Immature natural killer cell (primary cell): ENCODE measurements at places on chromosomes 12 and 14.
A peak's percentile ranks its signal among the peaks of the same experiment; 100 is the strongest.

DNA sequence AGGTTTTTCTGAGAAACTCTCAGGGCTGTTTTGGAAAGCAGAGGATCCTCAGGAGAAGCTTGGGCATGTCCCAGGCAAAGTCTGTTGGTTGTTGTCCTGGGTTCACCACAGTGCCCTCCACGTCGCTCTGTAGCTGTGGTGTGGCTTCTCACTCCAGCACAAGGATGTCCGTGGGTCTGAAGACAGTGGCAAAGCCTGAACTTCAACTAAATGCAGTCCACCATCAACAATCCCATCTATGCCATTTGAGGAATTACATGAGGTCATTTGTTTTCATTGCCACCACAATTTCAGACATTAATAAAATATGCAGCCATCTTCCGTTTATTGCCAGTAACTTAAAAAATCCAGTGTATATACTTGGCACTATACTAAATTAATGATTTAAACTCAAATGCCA lies 272.1 kb downstream of the LRIG3 start:
- no peak overlapping the region for H3K27ac ChIP-seq
- no peaks in the 10 kb centered on the region for H3K36me3 ChIP-seq
- H3K27me3 ChIP-seq, result no peaks in the 10 kb centered on the region
- H3K4me1 ChIP-seq, result no peaks in the 10 kb centered on the region

DNA sequence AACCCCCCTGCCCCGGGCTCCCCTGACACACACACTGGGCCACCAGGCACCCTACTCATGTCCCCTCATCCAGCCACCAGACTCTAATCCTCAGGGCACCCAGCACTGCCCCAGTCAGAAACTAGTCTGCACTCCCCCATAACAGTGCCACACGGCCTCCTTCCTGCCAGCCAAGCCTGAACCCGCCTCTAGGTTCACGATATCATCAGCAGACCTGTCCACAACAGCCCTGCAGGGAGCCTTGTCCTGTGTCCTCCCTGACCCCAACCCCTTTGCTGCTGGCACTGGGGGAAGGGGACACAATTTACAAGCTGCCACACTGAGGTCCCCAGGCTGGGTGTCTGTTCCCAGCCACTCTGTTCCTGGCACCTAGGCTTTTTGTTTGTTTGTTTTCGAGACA lies 33.6 kb downstream of the LTBP2 start:
- H3K4me3 ChIP-seq, result no peak overlapping the region
- H3K36me3 ChIP-seq, result peaks cover 8% of the 10 kb centered on the region
- peaks cover 13% of the 10 kb centered on the region for H3K4me1 ChIP-seq
- no peak for DNase-seq
- no peak overlapping the region for H3K27ac ChIP-seq
- peaks cover 49% of the 10 kb centered on the region for H3K27me3 ChIP-seq

DNA sequence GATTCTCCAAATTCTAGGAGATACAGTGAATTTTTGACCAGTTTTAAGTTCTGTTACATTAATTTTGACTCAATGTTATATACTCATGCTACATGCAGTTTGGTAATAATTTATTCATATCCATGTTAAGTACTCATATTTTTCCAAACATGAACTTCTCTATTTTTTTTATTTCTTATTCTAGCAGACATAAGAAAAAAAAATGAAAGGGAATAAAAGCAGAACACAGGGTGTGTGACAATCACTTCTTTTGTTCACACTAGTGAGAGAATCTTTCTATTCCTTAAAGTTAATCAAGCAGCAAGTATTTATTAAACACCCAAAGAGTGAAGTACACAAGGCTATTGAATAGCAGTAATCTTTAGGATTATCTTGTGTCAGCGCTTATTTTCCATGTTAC lies 171.1 kb upstream of the ATP2B1 start:
- no peak overlapping the region for H3K4me3 ChIP-seq
- peaks cover 5% of the 10 kb centered on the region for H3K36me3 ChIP-seq
- H3K27ac ChIP-seq, result peak overlapping the region; percentile 53
- peaks cover 57% of the 10 kb centered on the region for H3K4me1 ChIP-seq

DNA sequence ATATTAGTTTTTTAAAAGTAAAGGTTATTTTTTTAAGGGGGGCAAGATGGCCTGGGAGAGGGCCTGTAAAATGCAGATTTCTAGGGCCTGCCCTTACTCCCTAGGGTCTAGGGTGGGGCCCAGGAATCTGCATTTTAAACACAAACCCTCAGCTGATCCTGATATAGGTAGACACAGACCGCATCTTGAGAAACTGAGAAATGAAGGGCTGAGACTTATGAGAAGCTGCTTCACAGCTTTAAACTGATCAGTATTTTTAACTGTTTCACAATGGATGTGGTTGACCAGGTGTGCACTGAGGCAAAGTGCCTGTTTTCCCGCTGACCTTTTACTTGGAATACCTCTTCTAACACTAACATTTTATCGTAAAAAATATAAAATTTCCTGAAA lies 84.0 kb downstream of the CCDC88C start:
- no peak overlapping the region for H3K4me3 ChIP-seq
- no peak for DNase-seq
- peaks cover 2% of the 10 kb centered on the region for H3K27me3 ChIP-seq

DNA sequence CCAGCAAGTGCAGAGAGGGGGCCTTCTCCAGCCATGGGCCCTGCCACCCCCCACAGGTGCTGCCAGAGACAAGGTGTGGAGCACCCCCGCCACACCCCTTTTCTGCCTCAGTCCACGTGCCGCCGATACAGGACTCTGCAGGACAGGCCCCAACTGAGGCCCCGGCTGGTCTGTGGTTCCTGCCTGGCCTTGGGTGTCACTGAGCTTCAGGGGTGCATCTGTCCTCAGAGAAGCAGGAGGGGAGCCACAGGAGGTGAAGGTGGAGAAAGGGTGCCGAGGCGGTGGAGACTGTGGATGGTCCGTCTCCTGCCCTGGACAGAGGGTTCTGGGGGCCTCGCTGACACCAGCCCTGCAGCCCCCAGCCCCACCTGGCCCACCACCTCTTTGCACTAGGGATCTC lies 63.1 kb downstream of the KIF26A start:
- no peak overlapping the region for H3K27ac ChIP-seq
- H3K4me1 ChIP-seq, result no peaks in the 10 kb centered on the region
- H3K27me3 ChIP-seq, result no peaks in the 10 kb centered on the region
- no peak for DNase-seq
- H3K4me3 ChIP-seq, result no peak overlapping the region
- H3K36me3 ChIP-seq, result no peaks in the 10 kb centered on the region

DNA sequence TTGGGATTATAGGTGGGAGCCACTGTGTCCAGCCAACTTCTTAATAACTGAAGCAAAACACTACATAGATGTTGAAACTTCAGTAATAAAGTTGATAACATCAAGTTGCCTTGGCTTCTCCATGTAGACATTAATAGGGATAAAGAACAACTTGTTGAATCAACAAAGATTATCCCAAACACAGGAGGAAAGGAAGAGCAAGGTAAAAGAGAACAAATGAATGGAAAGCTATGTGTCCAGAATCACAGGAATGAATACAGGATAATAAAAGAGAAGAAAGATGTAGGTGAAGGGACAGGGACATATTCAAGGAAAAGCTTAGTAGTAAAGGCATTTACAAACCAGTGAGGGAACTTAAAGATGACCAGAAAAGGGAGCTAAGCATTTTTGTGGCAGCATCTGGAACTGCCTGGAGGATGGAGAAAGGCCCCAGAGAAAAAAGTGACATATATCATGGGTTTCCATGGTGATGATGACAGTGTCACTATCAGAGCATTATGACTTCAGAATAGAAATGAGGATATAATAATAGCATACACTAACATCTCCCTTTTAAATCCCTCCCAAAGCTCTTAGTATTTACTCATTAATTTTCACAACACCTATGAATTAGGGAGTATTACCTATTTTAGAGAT lies 24.0 kb upstream of the MDM1 start:
- H3K4me3 ChIP-seq, result no peak overlapping the region
- no peak overlapping the region for H3K27ac ChIP-seq
- no peak for DNase-seq
- H3K27me3 ChIP-seq, result no peaks in the 10 kb centered on the region

GRCh38 chr12:99804715-99805114 lies 157.2 kb downstream of the GARIN6 start:
- H3K4me1 ChIP-seq, result no peaks in the 10 kb centered on the region
- no peaks in the 10 kb centered on the region for H3K36me3 ChIP-seq
- no peak overlapping the region for H3K4me3 ChIP-seq
- DNase-seq, result no peak
- H3K27me3 ChIP-seq, result peaks cover 2% of the 10 kb centered on the region

GRCh38 chr12:103308396-103308795 lies 187.4 kb downstream of the C12orf42 start:
- H3K27me3 ChIP-seq, result no peaks in the 10 kb centered on the region
- no peak overlapping the region for H3K27ac ChIP-seq
- no peak for DNase-seq
- H3K4me1 ChIP-seq, result no peaks in the 10 kb centered on the region
- H3K4me3 ChIP-seq, result no peak overlapping the region
- no peaks in the 10 kb centered on the region for H3K36me3 ChIP-seq

DNA sequence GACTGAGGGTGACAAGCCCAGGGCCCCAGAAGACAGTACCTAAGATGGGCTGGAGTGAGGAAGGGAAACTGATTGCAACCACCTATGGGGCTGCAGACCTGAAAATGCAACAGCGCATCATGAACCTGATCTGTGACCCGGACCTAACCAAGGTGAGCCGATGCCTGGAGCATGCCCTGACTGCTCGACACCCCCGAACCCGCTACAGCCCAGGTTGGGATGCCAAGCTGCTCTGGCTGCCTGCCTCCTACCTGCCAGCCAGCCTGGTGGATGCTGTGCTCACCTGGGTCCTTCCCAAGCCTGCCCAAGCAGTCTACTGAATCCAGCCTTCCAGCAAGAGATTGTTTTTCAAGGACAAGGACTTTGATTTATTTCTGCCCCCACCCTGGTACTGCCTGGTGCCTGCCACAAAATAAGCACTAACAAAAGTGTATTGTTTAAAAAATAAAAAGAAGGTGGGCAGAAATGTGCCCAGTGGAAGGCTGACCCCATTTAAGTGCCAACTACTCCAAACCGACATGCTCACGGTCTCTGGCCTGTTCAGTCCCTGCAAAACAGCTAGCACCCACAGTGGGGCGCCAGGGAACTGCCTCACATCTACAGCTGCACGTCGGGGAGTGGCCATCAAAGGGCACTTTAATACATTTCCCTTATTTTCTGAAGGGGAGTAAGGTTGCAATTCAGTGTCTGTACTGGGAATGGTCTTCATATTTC lies 4.2 kb downstream of the RDH5 start:
- peak; percentile 62 for DNase-seq
- peak overlapping the region; percentile 31 for H3K27ac ChIP-seq
- peaks cover 5% of the 10 kb centered on the region for H3K27me3 ChIP-seq
- peaks cover 18% of the 10 kb centered on the region for H3K36me3 ChIP-seq
- no peak overlapping the region for H3K4me3 ChIP-seq
- peaks cover 44% of the 10 kb centered on the region for H3K4me1 ChIP-seq

- no peak overlapping the region for H3K27ac ChIP-seq
- no peak overlapping the region for H3K4me3 ChIP-seq
- H3K4me1 ChIP-seq, result no peaks in the 10 kb centered on the region
These were observed 49.5 kb upstream of the GNPNAT1 start for GRCh38 chr14:52840877-52841276.

- peaks cover 65% of the 10 kb centered on the region for H3K4me1 ChIP-seq
- no peak for DNase-seq
- H3K27me3 ChIP-seq, result peaks cover 6% of the 10 kb centered on the region
- H3K4me3 ChIP-seq, result peak overlapping the region; percentile 91
These were observed 597 bp downstream of the RNF31 start for GRCh38 chr14:24147761-24148428.

- peaks cover 4% of the 10 kb centered on the region for H3K27me3 ChIP-seq
- H3K4me3 ChIP-seq, result no peak overlapping the region
- H3K36me3 ChIP-seq, result no peaks in the 10 kb centered on the region
- H3K4me1 ChIP-seq, result no peaks in the 10 kb centered on the region
These were observed 219.6 kb downstream of the PHETA1 start for GRCh38 chr12:111149299-111149698.

DNA sequence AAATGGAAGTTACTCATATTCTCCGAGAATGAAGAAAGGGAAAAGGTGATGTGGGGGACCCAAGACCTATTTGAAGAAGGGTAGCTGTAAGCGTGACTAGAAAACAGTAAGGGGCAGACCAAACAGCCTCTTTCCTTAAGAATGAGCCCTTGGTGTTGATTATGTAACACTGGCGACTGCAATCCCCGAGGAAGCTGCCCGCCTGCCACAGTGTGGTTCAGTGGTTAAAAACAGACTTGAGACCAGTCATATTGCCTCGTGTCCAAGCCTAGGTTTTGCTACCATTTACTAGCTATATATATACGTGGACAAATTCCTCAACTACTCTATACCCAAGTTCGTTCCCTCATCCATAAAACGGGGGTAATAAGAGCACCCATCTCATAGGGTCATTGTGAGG lies 49.1 kb downstream of the SSPN start:
- no peaks in the 10 kb centered on the region for H3K36me3 ChIP-seq
- H3K4me3 ChIP-seq, result no peak overlapping the region
- H3K27me3 ChIP-seq, result peaks cover 5% of the 10 kb centered on the region
- H3K4me1 ChIP-seq, result no peaks in the 10 kb centered on the region
- no peak for DNase-seq

GRCh38 chr12:66087365-66087943 lies 43.1 kb downstream of the LLPH start:
- H3K4me1 ChIP-seq, result no peaks in the 10 kb centered on the region
- no peaks in the 10 kb centered on the region for H3K36me3 ChIP-seq
- DNase-seq, result peak; percentile 32
- H3K27ac ChIP-seq, result no peak overlapping the region
- no peaks in the 10 kb centered on the region for H3K27me3 ChIP-seq
- H3K4me3 ChIP-seq, result no peak overlapping the region

DNA sequence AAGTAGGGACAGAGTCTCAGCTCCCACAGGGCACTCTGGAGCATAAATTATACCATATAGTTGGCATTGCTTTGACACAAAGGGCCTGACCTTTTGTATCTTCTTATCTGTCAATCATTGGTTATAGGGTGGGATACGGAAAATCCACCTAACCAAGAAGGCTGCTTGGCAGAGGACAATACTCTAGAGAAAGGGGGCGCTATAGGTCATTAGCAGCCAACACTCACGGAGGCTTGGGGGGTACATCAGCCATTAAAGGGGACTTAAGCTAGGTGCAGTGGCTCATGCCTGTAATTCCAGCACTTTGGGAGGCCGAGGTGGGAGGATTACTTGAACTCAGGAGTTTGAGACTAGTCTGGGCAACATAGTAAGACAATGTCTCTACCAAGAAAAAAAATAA lies 22.9 kb downstream of the SPTSSA start:
- peaks cover 2% of the 10 kb centered on the region for H3K27me3 ChIP-seq
- peaks cover 29% of the 10 kb centered on the region for H3K4me1 ChIP-seq
- H3K4me3 ChIP-seq, result no peak overlapping the region
- DNase-seq, result no peak

DNA sequence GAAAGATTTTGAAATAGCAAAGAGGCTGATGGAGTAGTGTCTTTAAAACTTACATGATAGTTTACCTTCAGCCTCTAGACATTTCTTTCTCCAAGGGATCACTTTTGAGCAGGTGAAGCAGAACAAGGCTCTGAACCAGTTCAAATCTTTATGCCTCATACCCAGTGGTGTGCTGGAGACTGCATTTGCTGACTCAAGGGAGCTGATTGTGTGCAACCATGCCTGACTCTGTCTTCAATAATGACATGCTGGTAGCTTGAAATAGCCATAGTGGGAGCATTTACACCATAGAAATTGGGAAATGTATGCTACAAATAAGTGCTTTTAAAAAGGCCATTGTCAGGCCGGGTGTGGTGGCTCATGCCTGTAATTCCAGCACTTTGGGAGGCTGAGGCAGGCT lies 482.0 kb downstream of the TMTC2 start:
- H3K27me3 ChIP-seq, result no peaks in the 10 kb centered on the region
- no peak for DNase-seq
- no peak overlapping the region for H3K27ac ChIP-seq
- H3K4me3 ChIP-seq, result no peak overlapping the region

GRCh38 chr14:70358631-70359030 lies 852 bp downstream of the COX16 start:
- no peak for DNase-seq
- peaks cover 44% of the 10 kb centered on the region for H3K4me1 ChIP-seq
- H3K36me3 ChIP-seq, result peaks cover 8% of the 10 kb centered on the region
- H3K27ac ChIP-seq, result peak overlapping the region; percentile 93
- H3K27me3 ChIP-seq, result no peaks in the 10 kb centered on the region
